Pancreas (tissue), 10 donors: ENCODE measurements at places on chromosomes 1 and 21. TPM values are rescaled to one million over a fixed set of nuclear protein-coding genes. Genes with fewer than 3 reads are reported as not detected.

GRCh38 chr1:159743651-159744410, 29.4 kb upstream of the CRP start:
- no peak for DNase-seq

GRCh38 chr1:4708840-4709507, 54.6 kb downstream of the AJAP1 start:
- DNase-seq: no peak

- no peak for DNase-seq
Measured at GRCh38 chr1:178142806-178143205, 48.9 kb downstream of the RASAL2 start.

- DNase-seq: no peak
Measured at GRCh38 chr1:153598309-153599172, 14.4 kb downstream of the S100A16 start.

- DNase-seq: no peak
Measured at GRCh38 chr21:29209696-29210095, 79.3 kb downstream of the MAP3K7CL start.

DNA sequence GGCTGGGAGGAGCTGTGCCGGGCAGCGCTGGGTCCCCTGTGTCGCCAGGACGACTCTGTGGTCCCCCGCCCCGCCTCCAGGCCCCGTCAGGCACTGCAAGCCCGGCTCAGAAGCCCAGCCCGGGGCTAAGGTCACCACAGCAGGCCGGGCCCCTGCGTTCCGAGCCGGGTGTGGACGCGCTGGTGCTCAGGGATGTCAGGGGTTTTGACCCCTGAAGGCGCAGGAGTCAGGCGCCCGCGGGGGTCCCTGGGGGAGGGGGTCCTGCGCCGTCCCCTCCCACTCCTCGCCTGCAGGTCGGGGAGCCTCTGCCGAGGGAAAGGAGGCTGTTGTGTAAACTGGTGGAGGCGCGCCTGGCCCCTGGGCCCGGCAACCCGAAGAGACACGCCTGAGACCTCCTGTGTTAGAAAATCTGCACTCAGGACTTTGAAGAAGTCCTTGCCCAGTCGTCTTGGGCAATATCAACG, 23.7 kb upstream of the TMEM54 start:
- no peak for DNase-seq

Gene HIVEP3
- total RNA-seq: 2.8 TPM

Gene MTR
- 20.8 TPM for total RNA-seq

Gene SYNC
- 1.3 TPM for total RNA-seq

Gene PDXK
- total RNA-seq: 63.2 TPM

Gene S100A9
- total RNA-seq: 6.8 TPM
